H1 (cell line): ENCODE measurements at places on chromosomes 4 and X. TPM values are rescaled to one million over a fixed set of nuclear protein-coding genes. Genes with fewer than 3 reads are reported as not detected.

MAGEE2 gene
- total RNA-seq, result not detected in 2 replicates

SYP gene
- total RNA-seq, result 10.2 and 10.8 TPM in 2 replicates

STIM2 gene
- 20.1 and 22.9 TPM in 2 replicates for total RNA-seq

GRCh38 chr4:40114206-40114605 lies 57.6 kb downstream of the N4BP2 start:
- no peak for DNase-seq
- H3K4me1 ChIP-seq, result peaks cover 2% of the 10 kb centered on the region; the same call in 1 of the 2 replicates
- H3K27ac ChIP-seq, result no peak overlapping the region
- no peak overlapping the region for H3K4me3 ChIP-seq
- no peaks in the 10 kb centered on the region for H3K27me3 ChIP-seq

DNA sequence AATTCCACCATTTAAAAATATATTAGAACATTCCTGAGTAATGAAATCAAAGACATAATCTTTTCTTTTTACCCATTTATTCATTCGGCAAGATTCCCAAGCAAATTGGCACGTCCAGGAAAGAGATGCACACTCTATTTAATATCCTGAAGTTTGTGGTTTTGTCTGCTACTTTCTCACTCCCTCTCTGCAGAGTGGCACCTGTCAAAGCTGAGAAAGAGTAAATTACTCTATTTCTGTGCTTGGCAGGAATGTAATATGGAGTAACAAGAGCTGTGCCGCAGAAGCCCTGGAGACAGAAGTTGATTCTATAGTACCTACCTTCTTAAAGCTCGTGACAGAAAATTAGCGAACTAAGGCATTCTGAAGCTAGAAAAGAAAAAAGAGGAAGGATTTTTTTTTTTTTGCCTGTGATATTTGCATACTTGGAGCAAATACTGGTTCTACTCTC lies 5.5 kb downstream of the GSTCD start:
- H3K36me3 ChIP-seq, result peaks cover 6% of the 10 kb centered on the region; the same call in 1 of the 2 replicates
- DNase-seq, result no peak
- H3K27me3 ChIP-seq, result no peaks in the 10 kb centered on the region

GRCh38 chr4:109009909-109010308 lies 247.1 kb upstream of the ETNPPL start:
- no peaks in the 10 kb centered on the region for H3K27me3 ChIP-seq
- no peak overlapping the region for H3K4me3 ChIP-seq
- H3K4me1 ChIP-seq, result peaks cover 2% of the 10 kb centered on the region
- DNase-seq, result no peak
- no peaks in the 10 kb centered on the region for H3K36me3 ChIP-seq
